ENCODE measurements at places on chromosomes 5 and 9.

DNA sequence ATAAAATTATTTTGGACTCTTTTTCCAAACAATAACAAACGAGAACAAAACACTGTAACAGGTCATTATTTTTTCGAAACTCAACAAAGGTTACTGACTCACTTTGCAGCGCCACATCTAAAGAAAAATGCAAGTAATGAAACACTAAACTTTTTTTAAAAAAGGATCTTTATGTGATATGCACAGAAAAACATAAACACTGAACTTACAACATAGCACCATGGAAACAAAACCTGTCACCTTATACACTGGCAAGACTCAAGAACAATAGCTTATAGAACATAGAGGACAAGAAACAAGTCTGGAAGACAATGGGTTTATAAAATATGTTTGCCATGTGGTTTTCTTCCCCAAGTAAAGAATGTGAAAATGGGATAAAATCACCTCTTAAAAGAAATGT lies 85.2 kb downstream of the AUH start:
- no peak for DNase-seq

DNA sequence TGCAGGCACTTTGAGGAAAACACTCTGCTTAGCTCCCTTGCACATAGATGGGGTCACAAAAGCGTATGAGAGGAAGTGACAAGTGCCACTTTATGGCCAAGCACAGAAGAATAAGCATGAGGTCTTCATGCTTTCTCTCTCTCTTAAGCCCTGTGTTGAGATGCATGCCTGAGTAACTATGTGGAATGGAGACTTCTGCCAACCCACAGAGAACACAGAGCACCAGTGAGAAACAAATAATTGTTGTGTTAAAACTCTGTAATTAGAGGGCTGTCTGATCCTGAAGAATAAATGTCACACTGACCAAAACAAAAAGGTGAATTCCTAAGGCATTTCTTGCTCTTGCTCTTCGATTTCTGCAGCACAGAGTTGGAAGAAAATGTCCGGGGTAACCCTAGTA lies 488.5 kb downstream of the CTNND2 start:
- no peak for DNase-seq

DNA sequence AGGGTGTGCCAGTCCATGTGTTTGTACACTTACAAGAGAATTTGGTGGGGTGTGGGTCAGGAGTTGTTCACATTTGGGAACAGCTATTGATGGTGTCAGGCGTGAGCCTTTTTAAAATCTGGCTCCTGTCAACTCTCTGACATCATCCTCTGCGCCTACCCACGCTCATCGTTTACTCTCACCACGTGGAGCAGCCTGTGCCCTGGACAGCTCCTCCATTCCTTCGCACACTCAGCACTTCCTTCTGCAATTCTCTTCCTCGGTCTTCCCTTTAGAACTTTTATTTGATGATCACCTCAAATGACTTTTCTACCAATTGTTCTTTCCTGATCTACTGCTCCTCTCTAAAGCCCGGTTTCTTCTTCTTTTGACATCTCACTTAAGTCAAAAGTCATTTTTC lies 42.1 kb upstream of the GNAQ start:
- DNase-seq = peak; percentile 21

- peak; percentile 96 for DNase-seq
Measured at GRCh38 chr5:60248901-60249300, 355.4 kb upstream of the PDE4D start.

GRCh38 chr9:124110307-124110915 lies 98.8 kb downstream of the LHX2 start:
- DNase-seq = peak; percentile 89

DNA sequence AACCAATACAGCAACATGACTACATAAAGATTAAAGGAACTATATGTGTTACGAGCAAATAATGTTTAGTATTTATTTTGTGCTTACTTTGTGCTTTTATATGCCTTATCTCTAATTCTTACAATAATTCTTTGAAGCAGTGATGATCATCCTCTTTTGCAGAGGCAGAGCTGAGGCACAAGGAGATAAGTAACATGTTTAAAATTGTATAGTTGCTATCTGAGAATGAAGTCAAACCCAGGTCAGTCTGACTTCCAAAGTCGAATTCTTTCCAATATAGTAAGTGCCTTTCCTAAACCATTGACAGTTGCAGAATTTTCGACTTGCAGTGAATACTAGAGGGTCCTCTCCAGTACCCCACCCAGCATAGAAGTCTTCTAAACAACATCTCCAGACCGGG lies 12.0 kb upstream of the ZFAND5 start:
- DNase-seq = no peak

DNA sequence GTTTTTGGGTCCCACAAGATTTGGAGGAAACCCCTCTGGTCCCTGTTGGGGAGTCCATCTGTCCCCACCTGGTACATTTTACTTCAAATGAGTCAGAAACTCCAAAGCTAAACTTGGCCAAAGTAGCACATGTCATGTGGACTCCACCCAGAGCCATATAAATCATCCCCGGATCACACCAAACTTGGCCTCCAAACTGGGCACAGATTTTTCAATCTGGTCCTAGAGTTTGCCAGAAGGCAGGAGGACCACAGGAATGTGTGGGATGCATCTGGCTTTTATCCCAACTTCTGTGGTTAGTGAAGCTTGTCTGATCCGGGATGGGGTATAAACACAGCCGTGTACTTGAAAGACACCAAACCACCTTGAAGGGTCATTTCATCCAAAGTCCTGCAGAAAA lies 66.3 kb downstream of the MAT2B start:
- DNase-seq = no peak

Measured in hematopoietic multipotent progenitor cell treated with erythropoietin and hydrocortisone succinate and interleukin-3 and kit ligand, for 4 days (in vitro differentiated cells).